Activated CD4-positive, alpha-beta T cell treated with anti-CD3 and anti-CD28 coated beads for 4 hours (primary cell): ENCODE measurements at places on chromosomes 1 and 21.

- no peak for DNase-seq
Observed at GRCh38 chr1:17588048-17588871, 48.8 kb downstream of the ARHGEF10L start.

GRCh38 chr1:38376577-38376976 lies 330.0 kb upstream of the POU3F1 start:
- DNase-seq = no peak

DNA sequence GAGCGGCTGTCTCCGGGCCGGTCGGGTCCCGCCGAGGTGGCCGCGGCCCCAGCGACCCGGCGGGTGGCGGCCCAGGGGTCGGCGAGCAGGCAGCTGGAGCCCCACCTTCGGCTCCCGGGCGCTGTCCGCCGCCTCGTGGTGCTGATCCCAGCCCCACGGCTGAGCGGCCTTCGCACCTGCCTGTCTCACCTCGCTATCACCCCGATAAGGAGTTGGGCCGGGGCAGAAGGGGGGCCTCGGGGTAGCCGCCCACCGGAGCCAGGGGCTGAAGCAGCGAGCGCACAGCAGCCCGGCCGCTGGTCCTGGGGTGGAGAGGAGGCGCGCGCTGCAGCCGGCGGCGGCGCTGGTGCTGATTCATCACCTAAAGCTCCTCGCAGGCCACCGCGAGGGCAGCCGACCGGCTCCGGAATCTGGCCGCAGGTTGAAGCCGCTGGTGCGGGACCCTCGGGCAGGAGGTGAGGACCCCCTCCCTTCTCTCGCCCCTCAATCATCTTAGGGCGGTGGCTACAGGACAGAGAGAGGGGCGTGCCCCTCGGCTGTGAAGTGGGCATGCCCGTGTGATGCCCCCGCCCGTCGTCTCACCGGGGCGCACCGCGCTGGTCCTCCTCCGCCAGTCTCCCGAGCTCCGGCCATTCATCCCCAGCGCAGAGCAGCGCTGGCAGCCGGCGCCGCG lies 575 bp downstream of the TRIM67 start:
- no peak for DNase-seq

- no peak for DNase-seq
Observed at GRCh38 chr1:61743431-61743705, 1.1 kb downstream of the PATJ start.

DNA sequence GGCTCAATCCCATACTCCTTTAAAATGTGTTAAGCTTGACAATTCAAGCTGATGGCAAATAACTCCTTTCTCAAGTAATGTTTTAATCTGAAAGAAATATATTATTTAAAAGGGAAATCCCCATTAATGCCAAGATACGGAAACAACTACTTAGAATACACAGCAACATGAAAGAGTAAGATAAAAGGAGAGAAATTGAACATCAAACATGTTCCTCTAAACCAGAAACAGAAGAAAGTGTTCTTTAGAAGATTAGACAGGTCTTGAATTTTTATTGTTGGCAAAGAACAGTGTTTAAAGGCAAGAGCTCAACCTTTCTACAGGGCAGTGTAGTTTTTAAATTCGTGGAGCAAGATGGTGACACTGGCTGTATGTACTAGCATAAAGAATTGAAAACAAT lies 105.8 kb upstream of the NRIP1 start:
- DNase-seq = no peak

- peak; percentile 1 for DNase-seq
Observed at GRCh38 chr1:1080951-1081310, 6.8 kb upstream of the RNF223 start.
